ENCODE measurements at places on chromosomes 5 and 9.

GRCh38 chr9:122468735-122469134, 9.0 kb downstream of the OR1J1 start:
- peak; percentile 94 for DNase-seq

DNA sequence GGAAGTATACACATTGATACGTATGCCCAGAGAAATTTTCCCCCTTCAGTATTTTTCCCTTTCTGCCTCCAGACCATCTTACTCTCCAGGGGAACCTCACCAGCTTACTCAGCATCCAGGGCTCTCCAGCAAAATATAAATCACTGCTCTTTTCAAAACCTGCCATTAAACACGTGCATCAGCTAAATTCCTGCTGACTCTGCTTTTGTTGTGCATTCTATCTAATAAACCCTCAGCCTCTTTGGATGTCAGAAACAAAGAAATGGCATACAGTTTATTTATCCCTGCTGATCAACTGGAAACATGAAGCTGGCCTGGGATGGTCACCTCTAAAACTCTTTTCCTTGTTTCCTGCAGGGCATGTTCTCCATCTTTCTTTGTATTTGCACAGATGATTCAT, 126.8 kb downstream of the TRPM3 start:
- no peak for DNase-seq

GRCh38 chr5:32625547-32625946, 40.2 kb downstream of the SUB1 start:
- no peak for DNase-seq

DNA sequence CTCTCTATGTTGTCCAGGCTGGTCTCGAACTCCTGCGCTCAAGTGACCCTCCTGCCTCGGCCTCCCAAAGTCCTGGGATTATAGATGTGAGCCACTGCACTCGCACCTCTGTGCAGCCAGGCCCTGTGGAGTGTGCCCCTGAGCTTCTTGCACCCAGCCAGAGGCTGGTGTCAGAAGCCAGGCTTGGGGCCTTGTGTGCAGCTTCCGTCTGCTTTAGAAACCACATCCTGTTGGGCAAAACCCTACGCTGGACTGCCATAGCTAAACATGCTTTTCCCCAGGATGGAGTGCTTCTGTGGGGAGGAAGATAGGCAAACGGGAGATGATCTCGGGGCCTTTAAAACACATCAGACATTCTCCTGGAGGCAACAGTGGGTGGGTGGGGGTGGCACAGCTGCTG, 40.1 kb downstream of the PRRT1B start:
- DNase-seq: no peak

Data from GM04504 (cell line).